ENCODE measurements at places on chromosomes 3 and 15.

- DNase-seq: no peak
Measured at GRCh38 chr3:150635526-150635925, 32.4 kb downstream of the SELENOT start.

DNA sequence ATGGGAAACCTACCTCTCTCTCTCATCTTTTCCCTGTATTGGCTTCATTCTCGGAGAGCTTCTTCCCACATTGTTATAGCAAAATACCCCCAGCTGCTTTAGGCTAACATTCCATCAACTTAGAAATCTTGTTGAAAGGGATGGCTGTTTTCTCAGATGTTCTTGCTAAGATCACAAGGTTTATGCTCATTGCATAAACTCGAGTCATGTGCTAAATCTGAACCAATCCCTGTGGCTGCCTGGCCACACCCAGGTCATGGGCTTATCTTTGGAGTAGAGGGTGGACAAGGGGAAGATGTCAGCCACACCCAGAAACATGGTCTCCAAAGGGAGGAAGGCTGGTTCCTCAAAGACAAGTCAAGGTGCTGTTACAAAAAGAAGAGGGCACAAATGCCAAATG is 150.6 kb upstream of the UMPS start:
- DNase-seq: no peak

DNA sequence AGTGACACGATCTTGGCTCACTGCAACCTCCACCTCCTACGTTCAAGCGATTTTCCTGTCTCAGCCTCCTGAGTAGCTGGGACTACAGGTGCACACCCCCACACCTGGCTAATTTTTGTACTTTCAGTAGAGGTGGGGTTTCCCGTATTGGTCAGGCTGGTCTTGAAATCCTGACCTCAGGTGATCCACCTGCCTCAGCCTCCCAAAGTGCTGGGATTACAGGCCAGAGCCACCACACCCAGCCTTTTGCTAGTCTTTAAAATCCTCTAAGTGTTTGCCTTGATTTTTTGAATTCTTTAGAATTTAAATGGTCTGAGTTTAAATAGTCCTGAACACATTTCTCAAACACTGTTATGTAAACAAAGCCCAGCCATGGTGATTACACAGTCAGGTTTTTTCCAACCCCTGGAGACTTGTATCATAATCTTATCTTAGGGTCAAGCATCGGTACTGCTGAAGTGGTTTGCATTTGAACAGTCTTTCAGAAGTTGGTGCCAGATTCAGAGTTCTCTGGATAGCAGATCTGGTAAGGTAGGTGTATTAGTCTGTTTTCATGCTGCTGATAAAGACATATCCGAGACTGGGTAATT is 28.2 kb upstream of the PIAS1 start:
- DNase-seq: no peak

GRCh38 chr15:70650567-70651302 is 112.6 kb downstream of the UACA start:
- DNase-seq: no peak

- no peak for DNase-seq
Measured at GRCh38 chr3:15390460-15390859, 36.9 kb downstream of the METTL6 start.

- no peak for DNase-seq
Measured at GRCh38 chr15:68790242-68790575, 30.5 kb downstream of the ANP32A start.

DNA sequence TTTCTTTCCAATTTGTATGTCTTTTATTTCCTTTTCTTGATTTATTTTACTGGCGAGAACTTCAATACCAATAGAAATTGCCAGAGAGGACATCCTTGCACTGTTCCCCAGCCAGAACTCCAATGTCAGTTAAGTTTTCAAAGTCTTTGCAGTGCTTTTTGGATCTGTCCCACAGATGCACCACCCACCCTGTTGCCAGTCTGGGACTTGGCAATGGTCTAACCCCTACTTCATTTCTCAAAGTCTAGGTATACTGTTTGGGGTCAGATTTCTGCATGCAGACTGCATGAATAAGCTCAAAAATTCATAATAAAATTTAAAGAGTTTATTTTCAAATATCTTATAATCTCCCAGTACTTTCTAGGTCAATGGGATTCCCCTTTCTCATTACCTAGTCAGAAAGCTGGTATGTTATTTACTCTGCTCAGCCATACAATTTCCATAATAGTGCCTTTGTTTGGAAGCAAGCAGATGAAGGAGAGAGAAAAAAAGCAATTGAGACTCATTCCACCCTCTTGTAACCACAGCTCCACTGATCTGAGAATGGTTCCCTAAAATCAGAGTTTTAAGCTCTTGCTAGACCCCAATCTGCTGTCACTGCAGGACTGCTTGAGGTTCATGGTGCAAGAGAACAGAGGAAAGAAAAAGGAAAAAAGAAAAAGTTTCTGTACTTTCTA is 125.9 kb upstream of the PLXND1 start:
- DNase-seq: no peak

DNA sequence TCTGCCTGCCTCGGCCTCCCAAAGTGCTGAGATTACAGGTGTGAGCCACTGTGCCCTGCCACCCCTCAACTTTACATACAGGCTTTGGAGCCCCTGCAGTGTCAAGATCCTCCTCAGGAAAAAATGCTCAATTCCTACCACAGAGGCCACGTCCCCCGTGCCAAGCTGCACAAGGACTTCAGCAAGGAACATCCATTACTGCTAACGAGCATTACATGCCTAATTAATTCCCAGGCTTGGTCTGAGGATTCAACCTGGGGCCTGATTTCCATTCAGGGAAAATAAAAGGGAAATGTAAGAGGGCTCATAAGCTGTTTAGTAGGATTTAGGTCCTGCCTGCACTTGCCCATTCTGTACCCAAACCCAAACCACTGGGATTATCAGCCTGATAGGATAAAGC is 161.4 kb downstream of the RAB11A start:
- DNase-seq: no peak

GRCh38 chr3:33054100-33055092 is 42.5 kb downstream of the GLB1 start:
- no peak for DNase-seq

- no peak for DNase-seq
Measured at GRCh38 chr3:115628075-115628412, 4.7 kb downstream of the GAP43 start.

DNA sequence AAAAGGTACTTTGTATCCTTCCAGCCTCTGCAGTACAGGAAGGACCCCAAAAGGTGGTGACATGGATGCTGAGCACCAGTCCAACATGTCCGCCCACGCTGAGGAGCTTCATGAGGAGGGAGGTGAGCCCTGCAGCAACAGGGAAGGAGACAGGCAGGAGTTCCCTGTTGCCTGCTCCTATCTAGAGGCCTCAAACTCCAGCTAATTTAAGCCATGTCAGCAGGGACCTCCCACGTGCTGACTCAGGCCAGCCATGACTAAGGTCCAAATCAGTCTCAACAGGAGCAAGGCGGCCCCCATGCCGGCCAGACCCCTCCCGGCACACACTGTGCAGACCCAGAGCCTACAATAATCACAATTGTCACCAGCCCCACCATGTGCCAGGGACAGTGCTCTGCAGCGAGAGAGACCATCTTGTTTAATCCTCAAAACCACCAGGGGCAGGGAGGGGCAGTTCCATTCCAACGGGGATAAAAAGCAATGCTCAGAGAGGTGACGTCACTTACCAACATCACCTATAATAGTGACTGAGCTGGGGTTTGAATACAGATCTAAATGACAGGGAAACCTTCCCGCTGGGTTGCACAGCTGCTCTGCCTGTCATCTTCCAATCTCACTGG is 54.5 kb upstream of the GATA2 start:
- no peak for DNase-seq

DNA sequence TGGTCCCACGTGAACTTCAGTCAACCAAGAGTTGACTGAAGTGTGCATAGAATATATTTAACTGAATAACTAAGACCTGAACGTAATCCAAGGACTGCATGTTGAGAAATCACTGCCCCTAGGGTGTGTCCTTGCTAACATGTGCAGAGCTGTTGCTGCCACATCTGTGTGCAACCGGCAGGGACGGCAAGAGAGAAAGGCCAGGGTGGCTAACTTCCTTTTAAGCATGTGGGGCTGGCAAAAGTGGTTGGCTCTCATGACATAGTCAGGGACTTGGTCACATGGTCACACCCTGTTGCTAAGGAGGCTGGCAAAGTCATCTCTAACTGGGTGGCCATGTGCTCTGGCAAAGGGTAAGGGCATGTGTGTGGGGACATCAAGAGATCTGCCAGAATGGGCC is 52.4 kb downstream of the GASK1A start:
- DNase-seq: no peak

DNA sequence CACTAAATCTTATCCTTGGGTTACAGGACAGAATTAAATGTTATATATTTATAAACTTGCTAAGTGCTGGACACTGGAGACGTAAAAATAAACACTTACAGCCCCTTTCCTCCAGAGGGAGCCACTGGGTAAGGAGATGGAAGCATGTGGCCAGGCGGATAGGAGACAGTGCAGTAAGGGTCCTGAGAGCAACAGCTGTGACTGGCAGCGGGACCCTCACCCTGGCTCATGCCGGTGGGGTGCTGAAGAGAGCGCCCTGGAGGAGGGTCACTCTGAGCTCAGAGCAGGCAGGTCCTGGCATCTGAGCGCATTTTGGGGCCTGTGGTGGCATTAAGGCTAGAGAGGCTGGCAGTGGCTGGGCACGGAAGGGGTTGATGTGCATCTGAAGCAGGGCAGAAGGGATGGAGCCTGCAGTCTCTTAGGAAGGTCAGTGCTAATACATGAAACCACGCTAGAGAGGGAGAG is 16.0 kb downstream of the SEC61A1 start:
- peak; percentile 56 for DNase-seq

GRCh38 chr3:861721-862120 is 231.1 kb upstream of the CNTN6 start:
- no peak for DNase-seq

DNA sequence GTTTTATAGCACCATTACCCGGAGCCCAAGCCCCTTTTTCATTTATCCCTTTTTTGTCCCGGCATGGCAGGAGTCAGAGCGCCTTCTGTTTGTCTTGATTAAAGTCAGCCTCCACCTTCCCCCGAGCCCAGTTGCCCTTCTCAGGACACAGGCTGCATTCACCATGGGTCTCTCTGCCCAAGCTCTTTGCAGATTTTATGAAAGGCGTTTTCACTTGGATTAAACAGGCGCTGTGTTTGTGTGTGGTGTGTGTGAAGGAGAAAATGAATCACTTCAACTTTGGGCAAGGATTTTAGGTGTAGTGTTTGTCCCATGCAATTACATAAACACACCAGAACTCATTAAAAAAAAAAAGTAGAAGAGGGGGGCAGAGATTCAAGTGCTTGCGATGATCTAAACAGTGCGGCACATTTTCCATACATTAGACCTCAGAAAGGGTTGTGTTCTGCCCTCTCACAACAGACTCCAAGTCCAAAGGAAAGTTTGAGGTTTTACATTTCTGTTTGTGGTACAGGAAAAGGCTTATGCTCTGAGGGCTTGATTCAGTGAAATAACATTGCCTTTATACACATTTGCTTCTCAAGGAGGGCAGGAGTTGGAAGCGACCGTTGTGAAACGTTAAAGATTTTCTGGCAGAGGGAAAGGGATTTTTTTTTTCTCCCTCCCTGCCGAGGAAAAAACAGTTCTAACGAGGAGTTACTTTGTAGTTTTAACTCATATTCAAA is 14.5 kb upstream of the IL16 start:
- no peak for DNase-seq

DNA sequence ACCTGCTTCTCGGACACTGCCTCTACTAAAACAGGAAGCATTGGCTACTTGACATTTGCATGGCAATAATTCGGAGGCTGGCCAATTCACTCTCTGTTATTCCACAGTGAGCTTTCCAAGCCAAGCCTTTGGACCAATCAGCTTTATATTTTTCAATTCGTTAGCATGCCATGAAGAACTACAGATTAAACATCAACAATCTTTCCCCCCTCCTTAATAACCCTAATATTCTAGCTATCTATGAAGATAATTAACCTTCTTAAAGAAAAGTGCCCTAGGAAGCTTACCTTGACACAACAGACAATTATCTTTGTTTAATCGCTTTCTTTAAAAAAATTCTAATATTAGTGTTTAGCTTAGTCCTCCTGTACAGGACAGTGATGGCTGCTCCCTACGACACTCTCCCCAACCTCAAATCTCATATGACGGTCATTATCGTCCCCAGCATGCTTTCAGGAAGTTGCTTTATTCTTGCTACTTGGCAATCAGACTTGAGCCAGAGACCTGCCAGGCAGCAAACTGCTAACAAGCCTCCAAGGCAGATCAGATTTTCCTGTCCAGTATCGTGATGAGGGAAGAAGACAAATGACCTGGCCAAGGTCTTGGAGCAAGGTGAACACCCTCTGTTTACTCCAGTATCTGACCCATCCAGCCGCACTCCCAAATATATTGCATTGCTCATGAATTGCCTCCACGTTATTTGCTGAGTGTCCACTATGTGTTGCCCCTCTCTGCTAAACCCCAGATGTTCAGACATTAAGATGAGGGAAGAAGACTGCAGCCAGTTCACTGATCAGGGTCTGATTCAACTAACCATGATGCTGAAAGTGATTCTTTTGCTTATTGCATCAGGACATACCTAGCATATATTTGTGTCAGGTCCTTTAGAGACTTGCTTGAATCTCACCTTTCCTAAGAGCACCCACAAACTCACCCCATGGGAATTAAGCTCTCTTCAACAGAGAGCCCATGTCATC is 68.1 kb upstream of the LPP start:
- no peak for DNase-seq

DNA sequence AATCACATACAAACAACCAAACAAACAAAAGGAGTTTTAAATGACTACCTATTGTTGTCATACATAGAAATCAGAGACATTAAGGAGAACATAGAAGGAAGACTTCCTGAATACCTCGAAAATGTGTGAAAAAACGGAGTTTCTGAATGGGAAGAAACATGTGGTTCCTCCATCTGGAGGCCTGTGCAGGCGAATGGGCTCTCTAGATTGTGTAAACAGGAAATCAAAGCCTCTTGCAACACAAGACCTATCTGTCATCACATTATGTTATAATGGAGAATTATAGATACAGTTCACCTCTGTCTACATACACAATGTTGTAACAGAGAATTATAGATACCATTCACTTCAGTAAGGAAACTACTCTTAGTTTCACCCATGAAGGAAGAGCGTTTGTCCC is 44.1 kb downstream of the RUBCN start:
- no peak for DNase-seq

GRCh38 chr3:184129012-184129411 is 6.1 kb upstream of the EIF2B5 start:
- DNase-seq: no peak

GRCh38 chr3:113873293-113873692 is 34.7 kb downstream of the GRAMD1C start:
- no peak for DNase-seq

- DNase-seq: no peak
Measured at GRCh38 chr3:128763967-128764366, 38.0 kb downstream of the RAB7A start.

Measured in fibroblast of the conjunctiva (primary cell).